ENCODE measurements at places on chromosomes 11 and 22.

GRCh38 chr22:39472570-39473556 lies 16.1 kb downstream of the MGAT3 start:
- DNase-seq = no peak

DNA sequence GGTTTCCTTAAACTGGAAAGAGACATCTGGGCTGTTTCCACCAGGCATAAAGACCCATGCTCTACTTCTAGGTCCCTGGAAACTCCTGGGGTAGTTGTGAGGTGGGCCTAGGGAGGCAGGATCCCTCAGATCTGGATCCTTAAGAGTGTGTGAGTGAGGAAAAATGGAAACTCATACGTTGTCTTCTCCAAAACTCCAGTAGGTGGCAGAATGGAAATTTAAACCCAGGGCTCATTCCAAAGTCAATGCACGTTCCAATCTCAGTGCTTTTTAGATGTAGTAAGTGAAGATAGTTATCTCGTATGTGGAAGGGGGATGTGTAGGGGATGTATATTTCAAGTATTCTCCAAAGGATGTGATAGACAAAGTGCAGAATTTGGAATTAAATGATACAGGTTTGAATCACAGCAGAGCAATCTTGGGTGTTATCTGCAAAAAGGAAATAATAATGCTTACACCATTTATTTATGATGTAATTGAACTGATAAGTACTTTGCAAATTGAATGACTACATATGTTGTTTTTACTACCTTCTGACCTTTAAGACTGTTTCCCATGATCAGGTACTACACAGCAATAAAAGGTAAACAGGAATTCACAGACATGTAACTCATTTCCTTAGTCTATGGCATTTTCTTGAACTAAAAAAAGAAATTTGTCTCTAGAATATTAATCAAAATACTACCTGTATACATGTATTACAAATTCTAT lies 13.1 kb upstream of the MMP1 start:
- no peak for DNase-seq

DNA sequence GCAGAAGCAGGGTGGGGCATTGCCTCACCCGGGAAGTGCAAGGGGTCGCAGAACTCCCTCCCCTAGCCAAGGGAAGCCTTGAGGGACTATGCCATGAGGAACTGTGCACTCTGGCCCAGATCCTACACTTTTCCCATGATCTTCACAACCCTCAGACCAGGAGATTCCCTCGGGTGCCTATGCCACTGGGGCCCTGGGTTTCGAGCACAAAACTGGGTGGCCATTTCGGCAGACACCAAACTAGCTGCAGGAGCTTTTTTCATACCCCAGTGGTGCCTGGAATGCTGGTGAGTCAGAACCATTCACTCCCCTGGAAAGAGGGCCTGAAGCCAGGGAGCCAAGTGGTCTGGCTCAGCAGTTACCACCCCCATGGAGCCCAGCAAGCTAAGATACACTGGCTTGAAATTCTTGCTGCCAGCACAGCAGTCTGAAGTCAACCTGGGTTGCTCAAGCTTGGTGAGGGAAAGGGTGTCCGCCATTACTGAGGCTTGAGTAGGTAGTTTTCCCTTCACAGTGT lies 573.7 kb upstream of the ANO3 start:
- DNase-seq = no peak

- no peak for DNase-seq
Measured at GRCh38 chr22:42431401-42432019, 693 bp downstream of the NFAM1 start.

DNA sequence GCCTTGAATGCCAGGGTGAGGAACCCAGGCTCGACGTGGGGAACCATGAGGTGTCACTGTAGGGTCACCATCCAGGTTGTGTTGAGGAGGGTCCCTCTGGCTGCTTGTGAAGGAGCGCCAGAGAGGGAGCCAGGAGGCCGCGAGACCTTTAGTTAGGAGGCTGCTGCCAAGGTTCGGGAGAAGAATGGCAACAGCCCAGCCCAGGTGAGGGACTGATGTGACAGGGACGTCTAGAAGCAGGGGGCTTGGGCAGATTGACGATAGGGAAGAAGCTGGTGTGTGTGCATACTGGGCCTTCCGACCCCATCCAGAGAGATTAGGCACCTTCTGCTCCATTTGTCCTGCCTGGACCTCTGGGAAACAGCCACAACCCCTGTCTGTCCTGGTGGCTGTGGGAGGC lies 49.0 kb downstream of the MYO7A start:
- DNase-seq = no peak

DNA sequence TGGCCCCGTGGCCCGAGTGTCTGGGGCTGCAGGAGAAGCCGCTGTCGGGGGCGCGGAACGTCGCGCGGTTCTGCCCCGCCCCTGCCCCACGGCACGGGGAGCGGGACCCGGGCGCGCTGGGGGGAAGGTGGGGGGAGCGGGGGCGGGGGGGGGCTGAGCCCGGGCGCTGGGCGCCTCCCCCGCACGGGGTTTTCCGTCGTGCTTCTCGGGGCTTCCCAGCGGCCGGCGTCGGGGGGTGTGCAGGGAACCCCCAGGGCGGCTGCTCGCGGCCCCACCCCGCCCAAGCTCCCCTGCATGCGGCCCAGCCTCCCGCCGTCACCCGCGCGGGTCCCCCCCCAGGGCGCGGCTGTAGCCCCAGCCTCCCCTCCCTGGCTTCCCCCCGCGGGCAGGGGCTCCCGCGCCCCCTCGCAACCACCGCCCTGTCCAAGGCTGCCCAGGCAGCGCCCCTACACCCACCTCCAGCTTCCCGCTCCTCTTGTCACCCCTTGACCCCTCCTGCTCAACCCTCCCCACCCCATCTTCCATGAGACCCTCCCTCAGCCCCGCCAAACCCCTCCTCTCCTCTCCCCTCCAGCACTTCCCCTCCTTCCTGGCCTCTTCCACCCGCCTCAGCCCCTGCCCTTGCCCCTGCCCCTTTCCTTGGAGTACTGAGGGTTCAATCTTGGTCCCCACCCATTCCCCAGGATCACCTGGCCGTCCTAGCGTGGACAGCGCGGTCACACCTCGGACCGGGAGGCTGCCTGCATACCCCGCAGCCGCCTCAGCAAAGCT lies 1.7 kb downstream of the IL17REL start:
- DNase-seq = no peak

DNA sequence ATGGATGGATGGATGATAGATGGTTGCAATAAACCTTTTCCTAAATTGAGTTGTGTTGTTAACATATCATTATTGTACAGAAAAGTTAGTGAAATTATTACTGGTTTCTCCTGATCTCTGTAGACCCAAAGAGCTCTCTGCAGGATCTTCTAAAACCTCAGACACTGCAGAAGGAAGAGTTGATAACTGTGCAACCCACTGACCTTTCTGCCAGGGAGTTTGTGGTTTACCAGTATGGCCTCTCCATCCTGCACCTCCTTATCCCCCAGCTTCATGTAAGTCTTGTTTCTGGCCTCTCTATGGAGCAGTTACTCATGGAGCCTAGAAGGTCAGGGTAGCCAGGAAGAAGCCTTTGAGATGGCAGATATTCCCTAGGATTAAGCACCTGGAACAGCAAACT lies 45.6 kb downstream of the BTG4 start:
- DNase-seq = no peak

GRCh38 chr11:133228471-133229329 lies 303.6 kb downstream of the OPCML start:
- no peak for DNase-seq

- no peak for DNase-seq
Measured at GRCh38 chr11:123409456-123410217, 20.4 kb upstream of the GRAMD1B start.

- no peak for DNase-seq
Measured at GRCh38 chr11:57512646-57513451, 2.7 kb downstream of the SLC43A1 start.

DNA sequence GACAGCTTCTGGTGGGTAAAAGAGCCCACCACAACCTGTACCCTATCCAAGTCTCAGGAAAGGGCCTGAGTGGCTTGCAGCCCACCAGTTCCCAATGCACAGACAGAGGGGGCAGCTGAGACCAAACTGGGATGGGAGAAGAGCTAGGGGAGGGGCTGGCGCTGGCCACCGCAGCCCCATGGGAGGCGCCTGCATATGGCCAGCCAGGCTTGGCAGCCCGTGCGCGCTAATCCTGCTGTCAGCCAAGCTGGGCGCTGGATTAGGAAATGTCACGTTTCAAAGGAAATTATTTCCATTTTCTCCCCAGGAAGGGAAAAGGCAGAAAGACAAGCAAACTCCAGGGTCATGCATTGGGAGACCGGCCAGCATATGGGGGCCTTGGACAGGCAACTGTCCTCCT lies 236.8 kb downstream of the BUD13 start:
- DNase-seq = no peak

GRCh38 chr11:59862252-59862651 lies 4.0 kb downstream of the TCN1 start:
- DNase-seq = no peak

GRCh38 chr11:126496576-126497337 lies 141.3 kb downstream of the ST3GAL4 start:
- DNase-seq = no peak

DNA sequence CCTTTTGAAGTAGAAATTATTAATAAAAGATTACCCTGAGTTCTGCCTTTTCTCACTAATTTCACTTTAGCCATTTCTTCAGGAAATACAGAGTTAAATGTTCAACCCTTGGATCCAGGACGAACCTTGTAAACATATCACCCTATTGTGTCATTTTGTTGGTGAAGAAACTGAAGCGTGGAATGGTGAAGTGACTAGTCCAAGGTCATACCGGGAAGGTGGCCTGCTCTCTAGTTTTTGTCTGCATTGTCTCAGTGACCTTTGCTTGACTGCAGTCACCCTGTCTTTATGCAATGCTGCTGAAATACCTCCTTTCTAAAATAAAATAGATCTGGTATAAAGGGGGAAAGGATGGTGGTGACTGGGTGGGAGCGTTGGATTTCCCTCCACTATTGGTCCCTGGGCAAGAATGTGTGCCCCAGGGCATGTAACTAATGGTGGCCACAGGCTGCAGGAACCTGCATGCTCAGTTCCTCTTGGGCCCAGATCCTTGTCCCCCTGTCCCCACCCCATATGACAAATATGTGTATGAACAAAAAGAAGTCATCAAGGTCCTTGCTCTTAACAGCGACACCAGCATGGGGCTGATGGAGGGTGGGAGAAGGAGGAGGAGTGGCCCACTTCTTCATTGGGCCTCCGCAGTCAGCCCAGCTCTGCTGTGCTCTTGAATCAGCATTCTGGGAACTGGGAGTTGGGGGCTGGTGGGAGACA lies 977 bp upstream of the SORL1-AS1 start:
- DNase-seq = no peak

DNA sequence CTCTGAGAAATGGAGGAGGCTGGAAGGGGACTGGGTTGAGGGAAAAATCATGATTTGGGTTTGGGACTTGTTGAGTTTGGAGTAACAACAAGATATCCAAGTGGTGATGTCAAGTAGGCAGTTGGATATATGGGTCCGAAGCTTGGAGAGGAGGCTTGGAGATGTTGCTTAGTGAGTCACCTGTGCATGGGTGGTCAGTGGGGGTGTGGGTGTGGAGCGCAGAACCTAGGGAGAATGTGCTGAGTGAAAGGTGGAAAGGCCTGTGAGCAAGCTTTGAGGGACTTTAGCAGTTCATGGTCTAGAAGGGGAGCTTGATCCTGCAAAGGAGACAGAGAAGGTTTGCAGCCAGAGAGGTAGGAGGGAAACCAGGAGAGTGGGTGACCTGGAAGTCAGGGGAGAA lies 38.2 kb downstream of the PRDM11 start:
- no peak for DNase-seq

DNA sequence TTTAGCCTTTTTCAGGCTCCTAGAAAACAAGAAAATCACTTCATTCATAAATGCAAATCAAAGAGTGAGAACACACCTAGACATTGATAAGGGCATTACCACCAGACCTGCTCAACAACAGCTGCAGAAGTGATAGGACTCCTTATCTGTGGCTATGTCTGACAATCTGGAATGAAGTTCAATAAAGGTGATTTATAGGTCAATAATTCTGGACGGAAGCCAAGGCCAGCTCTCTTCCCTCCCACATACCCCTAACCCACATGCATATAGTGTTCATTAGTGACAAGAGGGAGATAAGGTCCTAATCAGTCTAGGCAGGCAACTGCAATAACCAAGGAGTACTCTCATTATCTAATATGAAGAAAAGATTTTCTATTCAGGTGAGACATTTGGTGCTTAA lies 111.3 kb downstream of the ETS1 start:
- DNase-seq = no peak

DNA sequence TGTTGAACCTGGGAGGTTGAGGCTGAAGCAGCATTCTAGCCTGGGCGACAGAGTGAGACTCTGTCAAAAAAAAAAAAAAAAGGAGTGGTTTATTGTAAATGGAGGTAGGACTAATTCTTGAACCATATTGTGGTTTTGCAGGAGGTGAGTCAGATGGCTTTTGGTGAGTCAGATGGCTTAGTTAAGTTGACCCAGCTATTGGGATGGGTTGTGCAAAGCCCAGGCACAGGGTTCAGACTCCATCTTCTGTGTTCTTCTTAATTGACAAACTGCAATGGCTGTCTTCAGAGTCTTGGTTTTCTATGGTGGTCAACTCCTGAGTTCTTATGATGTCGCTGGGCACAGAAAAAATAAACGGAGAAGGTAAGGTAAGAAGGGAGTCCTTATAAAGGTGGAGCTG lies 182.7 kb downstream of the ADAMTS15 start:
- DNase-seq = peak; percentile 52

- DNase-seq = no peak
Measured at GRCh38 chr11:100703139-100703538, 16.1 kb downstream of the ARHGAP42 start.

- no peak for DNase-seq
Measured at GRCh38 chr11:81787584-81788049, 946.0 kb downstream of the FAM181B start.

- DNase-seq = no peak
Measured at GRCh38 chr11:128389461-128389976, 197.8 kb downstream of the ETS1 start.

GRCh38 chr11:134893810-134894685 lies 482.0 kb upstream of the B3GAT1 start:
- DNase-seq = no peak

GRCh38 chr11:128621601-128622501 lies 34.5 kb upstream of the ETS1 start:
- DNase-seq = no peak

GRCh38 chr11:3163241-3163981 lies 1.7 kb downstream of the OSBPL5 start:
- no peak for DNase-seq

DNA sequence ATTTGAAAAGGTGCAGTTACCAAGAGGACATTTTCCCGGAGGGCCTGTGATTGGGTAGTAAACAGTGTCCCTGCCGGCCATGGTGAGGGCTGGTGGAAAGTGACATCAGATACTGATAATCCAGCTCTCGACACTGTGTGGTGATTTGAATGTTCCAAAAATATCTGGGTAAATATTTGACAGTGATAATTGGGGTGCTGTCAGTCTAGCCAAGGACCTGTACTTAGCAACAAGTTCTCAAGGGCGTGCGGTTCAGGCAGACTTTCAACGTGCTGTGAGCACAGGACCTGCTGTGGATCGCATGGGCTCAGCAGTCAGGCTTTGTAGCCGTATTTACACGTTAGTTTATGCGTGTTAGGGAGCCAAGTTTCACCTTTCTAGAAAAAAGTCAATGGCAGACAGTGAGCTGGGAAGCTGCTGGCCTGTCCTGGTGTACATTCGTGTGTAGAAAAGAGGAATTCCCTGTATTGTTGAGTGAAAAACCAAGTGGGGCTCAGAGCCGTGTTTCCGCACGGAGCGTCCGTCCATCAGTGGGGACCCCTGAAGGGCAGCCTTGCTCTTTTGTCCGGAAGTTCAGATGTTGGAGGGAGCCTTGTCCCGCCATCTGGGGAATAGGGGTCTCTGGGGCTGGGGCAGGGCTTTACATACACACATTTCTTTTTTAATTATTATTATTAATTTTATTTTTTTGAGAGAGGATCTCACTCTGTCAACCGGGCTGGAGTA lies 11.3 kb downstream of the TRMU start:
- DNase-seq = no peak

- no peak for DNase-seq
Measured at GRCh38 chr22:23255506-23256170, 75.3 kb downstream of the BCR start.

Data from HCT116 (cell line).